Amniotic stem cell (primary cell): ENCODE measurements at places on chromosomes 2 and 18.

GRCh38 chr2:88614497-88615157 lies 12.6 kb downstream of the EIF2AK3 start:
- no peak for DNase-seq

DNA sequence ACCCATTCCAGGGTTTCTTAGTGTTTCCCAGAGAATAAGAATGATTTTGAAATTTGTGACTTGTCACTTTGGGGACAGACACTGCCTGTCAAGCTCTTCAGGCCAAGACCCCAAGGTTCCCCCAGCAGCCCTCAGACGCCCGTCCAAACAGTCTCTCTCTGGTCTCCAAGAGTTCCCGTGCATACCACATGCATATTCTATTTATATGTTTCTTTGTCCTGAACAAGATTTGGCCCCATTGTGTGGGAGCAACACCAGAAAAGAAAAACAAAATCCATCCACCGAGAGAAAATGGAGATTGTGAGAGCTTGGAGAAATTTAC lies 52.2 kb upstream of the CTAGE1 start:
- no peak for DNase-seq

DNA sequence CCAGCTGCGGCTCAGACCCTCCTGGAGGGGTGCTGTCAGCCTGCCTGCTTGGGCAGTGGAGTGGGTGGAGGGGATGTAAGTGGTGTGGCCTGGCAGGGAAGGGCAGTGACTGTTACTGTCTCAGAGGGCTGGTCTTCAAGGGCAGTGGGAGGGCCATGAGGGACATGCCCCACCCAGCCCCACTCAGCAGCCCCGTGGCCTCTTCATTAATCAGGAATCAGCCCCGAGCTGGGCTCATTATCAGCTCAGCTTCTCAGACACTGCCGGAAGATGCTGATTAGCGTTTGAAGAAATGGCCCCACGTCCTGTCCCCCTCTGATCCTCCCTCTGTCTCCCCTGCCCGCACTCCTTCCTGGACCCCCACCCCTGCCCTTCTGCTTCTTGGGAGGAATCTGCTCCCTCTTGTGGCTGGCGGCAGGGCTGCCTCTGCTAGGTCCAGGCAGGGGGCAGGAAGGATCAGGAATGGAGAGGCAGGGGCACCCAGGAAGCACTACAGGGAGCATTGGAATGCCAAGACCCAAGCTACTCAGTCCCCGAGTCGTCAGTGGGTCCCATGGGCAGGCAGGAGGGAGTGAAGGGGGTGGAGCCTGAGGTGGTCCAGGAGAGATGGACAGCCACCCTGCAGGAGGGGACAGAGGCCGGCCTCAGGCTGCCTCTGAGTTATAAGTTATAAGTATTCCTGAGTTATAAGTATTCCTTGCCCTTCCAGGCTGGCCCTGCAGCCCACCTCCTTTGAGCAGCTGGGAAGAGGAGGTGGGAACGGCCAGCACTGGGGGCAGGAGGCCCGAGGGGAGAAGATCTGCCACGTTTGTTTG lies 7.0 kb downstream of the ASIC4 start:
- no peak for DNase-seq

- no peak for DNase-seq
These were observed 13.7 kb upstream of the TET3 start for GRCh38 chr2:73970850-73971471.

DNA sequence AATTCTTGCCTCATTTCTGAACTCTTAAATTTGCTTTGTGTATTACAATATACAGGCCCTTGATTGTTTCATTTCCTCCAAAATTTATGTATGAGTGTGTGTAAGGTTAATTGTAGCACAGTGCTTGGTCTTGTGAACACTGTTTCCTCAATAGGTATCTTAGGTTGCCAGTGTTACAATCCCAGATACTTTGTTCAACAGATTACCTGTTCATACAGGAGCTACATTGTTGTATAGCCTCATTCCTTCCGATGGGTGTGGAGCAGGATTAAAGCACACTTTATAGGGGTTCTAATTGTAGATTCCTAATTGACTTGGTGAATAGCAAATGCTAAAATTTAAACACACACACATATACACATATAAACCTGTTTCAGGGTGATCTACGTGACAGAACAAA lies 10.7 kb downstream of the RBBP8 start:
- DNase-seq = no peak
